SHP77 (cell line): ENCODE measurements at places on chromosomes 1 and 21.
A peak's percentile ranks its signal among the peaks of the same experiment; 100 is the strongest.

DNA sequence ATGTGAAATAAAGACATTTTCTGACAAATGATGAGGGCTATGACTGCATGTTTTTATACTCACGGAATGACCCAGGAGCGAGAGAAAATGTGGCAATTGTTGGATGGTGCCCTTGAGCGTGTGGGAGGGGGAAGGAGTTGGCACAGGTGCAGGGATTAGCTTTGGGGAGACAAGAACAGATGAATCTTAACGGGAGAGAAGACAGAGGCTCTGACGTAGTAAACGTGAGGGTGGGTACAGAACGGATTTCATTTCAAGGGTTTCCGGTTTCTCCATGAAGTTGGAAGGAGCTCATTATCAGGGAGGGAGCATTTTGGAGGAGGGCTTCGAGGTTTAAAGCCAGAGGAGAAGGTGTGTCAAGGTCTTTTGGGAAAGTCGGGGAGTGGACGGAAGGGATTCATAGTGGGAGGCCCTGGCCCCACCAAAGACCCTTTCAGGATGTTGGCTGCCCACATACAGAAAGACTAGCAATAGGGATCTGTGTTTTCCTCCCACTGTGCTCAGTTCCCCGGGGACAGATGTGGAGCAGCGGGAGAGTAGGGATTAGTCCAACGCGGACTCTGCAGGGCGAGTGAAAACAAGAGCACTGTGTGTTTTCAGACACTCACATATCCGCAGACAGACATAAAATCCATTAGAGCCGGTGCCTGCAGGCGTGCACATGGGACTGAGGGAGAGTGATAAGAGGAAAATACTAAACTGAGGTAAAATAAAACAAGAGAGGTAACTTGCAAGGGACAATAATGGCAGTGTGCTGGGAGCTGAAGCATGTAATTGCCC lies 584.1 kb downstream of the AJAP1 start:
- DNase-seq: no peak

GRCh38 chr1:61279570-61279969 lies 197.2 kb downstream of the NFIA start:
- DNase-seq: no peak

GRCh38 chr1:37250371-37250770 lies 216.1 kb upstream of the GRIK3 start:
- no peak for DNase-seq

DNA sequence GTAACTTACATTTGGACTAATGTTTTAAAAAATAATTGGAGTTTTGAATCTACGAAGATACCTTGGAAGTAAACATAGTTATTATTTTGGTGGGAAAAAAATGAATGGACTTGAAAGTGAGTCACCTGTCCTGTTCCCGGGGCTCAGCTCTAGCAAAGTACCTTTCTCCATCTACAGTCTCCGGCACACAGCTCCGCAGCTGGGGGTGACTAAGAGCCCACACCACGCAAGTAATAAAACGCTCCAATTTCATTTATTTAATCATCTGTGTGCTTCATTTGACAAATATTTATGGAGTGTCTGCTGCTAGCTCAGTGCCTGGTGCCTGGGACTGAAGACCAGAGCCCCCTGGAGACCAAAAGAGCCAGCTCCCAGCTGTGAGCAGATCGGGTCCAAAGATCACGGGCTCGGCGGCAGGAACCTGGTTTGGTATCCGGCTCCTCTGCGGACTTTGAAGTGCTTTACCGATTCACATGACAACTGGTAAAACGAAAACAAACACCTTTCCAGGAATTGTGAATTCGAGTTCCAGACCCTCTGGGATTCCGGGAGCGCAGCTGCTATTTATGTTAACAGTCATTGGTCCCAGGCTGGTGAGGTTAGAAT lies 1.7 kb upstream of the RIPK4 start:
- DNase-seq: peak; percentile 52

DNA sequence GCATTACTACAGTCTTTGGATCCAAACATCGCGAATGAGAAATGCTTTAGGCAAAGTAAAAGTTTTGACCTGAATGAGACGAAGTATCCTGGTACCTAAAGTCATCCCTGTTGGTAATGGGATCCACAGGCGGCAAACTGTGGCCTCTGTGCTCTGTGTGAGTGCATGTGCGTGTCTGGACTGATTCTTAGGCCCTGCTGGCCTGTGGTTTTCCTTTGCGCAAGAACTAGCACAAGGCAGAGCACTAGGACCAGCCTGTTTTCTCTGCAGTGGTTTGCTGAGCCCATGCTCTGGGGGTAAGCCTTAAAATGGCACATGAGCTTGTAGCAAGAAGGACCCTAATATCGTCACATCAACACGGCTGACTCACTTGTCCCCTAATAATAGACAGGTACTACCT lies 251.2 kb downstream of the DSCAM start:
- DNase-seq: no peak

- DNase-seq: no peak
Measured at GRCh38 chr1:29105822-29106221, 17.9 kb downstream of the TMEM200B start.

GRCh38 chr21:43269440-43269839 lies 100.6 kb downstream of the CRYAA start:
- DNase-seq: no peak

DNA sequence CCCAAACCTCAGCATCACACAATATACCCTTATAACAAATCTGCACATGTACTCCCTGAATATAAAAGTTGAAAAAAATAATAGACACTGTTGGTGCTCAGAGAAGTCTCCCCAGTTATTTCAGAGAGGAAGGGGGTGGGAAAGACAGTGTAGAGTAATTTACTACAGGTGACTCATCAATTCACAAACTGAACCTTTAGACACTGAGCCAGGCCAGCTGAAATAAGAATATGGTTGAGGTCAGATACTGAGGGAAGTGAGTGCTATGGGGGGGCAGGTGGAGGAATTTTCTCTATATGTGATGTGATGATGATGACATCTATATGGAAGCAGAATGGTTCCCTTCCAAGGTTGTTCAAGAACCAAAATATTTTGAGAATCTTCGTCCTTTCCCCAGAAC lies 50.1 kb downstream of the MRPL39 start:
- no peak for DNase-seq

DNA sequence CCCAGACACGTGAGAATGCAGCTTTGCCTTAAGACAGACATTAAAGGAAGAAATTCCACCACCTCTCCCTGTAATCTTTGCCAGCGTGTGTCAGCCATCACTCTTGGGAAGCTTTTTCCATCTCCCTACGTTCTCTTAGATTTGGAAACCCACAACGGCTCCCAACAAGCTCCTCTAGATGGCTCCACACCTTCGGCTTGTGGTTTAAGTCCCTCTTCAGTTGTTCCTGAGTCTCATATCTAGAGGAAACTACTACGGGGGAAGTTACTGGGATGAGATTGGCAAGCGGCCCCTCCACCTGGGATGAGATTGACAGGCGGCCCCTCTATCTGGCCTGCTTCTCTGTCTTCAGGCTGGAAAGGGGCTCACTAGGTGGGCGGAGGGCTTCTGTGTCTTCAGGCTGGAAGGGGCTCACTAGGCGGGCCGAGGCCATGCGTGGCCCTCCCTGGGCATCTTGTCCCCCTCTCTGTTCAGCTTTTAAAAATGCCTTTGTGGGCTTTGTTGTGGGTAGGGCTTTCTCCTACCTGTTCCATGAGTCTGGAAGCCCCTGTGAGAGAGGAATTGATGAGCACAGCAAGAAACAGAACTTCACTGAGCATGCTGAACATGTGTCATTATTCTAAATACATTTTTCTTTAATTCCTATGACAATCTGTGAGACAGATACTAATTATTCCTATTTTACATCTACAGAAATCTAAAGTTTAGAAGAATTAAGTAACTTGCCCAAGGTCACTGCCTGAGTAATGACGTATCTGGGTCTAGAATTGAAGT lies 670.5 kb downstream of the KIF26B start:
- no peak for DNase-seq

- DNase-seq: no peak
Measured at GRCh38 chr1:41416081-41416480, 54.8 kb downstream of the FOXO6 start.

- no peak for DNase-seq
Measured at GRCh38 chr1:84168783-84169182, 24.7 kb downstream of the PRKACB start.

DNA sequence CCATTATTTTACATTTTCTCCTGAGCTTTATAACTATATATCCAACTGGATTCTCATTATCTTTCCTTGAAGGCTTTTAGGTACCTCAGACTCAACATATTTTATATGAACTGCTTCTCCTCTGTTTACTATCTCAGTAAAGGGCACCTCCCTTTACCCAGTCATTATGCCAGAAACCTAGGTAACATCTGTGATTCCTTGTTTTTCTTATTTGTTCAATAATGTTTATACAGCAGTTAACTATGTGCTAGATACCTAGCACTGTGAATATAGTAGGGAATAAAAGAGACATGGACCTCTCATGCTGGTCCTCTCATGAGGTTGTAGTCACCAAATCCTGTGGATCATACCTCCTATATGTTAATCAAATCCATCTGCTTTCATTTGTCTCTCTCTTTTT lies 25.6 kb downstream of the PPP1R12B start:
- no peak for DNase-seq

GRCh38 chr1:32208891-32209328 lies at the start of gene DCDC2B:
DCDC2B (plus strand) TSS chr1:32209089; CDS start chr1:32209094, 5 bp downstream.
- peak; percentile 98 for DNase-seq
